ENCODE measurements at places on chromosomes 1 and 21.

DNA sequence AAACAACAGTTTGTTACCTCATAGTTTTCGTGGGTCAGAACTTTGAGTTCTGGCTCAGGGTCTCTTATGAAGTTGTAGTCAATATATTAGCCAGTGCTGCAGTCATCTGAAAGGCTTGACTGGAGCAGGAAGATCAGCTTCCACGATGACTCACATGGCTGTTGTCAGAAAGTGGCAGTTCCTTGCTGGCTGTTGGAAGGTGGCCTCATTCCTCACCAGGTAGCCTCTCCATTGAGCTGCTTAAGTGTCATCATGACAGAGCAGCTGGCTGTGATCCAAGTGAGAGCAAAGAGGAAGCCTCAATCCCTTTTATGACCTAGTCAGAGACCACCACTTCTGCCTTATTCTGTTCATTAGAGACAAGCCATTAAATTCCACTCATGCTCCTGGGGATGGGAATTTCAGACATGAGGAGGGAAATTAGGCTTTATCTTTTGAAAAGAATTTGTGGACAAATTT, 5.6 kb downstream of the OSBPL9 start:
- no peak for DNase-seq

- no peak for DNase-seq
These were observed 46.2 kb downstream of the COLGALT2 start for GRCh38 chr1:183991348-183991747.

- no peak for DNase-seq
These were observed 613.3 kb downstream of the PLPP3 start for GRCh38 chr1:55965981-55966461.

- DNase-seq = no peak
These were observed 34.5 kb downstream of the CTNNBIP1 start for GRCh38 chr1:9875636-9876000.

DNA sequence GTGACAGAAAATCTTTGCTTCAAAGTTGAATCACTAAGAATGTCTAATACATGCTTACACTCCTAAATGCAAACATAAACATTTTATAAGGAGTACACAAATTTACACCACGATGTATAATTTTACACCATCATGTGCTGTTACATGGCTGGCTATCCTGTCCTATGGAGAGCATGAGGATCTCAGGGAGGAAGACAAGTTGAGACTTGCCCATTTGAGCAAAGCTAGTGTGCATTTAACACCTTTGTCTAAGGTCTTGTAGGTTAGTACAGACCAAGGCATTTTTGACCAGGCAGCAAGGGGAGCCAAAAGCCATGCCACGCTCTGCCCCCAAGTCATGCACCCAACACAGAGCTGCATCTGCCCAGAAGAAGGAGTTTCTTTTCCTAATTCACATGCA, 14.5 kb upstream of the COG2 start:
- no peak for DNase-seq
